ENCODE measurements at places on chromosomes 5 and 9.
A peak's percentile ranks its signal among the peaks of the same experiment; 100 is the strongest.

DNA sequence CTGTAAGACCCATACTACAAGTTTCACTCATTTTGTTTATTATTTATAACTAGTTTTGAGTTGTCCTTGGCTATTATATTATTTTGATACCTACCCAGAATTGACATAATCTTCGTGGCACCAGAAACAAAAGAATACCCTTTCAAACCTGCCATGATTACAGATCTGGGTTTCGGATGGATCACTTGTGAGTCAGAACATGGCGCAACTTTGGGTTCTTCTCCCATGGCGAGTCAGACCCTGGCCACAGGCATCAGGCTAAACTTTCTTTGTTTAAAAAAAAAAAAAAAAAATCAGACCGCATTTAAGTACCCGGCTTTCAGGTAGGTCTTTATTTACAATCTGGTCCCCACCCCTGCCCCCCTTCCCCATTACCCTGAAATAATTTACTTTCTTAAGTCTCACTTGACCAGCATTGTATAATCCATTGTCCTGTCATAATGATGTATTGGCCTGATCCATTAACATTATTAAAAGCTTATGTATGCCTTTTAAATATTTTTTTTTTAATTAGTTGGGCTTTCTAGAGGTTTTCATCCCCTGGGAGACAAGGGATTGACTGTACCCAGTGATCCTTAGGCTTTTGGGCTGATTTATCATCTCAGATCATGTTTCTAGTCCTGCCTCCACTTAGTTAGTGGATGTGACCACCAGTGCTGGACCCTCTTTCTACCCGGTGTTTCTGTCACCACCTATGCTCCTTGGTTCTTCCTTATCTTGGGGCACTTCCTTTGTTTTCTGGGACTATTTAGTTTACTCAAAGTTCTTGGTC is 43.9 kb downstream of the F2RL2 start:
- no peak for DNase-seq

DNA sequence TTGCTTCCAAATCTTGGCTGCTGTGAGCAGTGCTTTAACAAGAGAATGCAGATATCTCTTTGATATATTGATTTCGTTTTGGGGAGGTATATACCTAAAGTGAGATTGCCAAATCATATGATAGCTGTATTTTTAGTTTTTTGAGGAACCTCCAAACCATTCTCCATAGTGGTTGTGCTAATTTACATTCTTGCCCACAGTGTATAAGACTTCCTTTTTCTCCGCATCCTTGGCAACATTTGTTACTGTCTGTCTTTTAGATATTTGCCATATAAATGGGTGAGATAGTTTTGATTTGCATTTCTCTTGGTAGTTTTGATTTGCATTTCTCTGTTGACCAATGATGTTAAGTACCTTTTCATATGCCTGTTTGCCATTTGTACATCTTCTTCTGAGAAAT is 10.0 kb upstream of the PLK2 start:
- DNase-seq, result no peak

DNA sequence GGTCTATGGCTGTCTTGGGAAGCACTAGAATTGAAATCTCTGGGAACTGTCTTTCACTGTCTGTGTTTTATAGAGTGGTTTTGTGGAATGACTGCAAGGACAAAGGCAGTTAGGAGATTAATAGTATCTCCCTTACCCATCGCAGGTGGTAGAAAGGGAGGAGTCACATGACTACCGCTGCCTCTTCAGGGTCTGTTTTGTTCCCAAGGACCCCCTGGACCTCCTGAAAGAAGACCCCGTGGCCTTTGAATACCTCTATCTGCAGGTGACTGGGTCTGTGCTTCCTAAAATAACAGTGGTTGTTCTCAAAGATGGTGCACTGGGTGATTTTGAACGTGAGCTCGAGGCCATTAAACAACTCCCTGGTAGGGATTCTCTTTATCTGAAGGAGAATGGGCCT is 22.8 kb upstream of the TRMT10B start:
- DNase-seq, result no peak

- DNase-seq, result no peak
Observed at GRCh38 chr5:40682154-40683017, 2.7 kb downstream of the PTGER4 start.

- DNase-seq, result peak; percentile 94
Observed at GRCh38 chr5:160421625-160422258, at the start of gene PTTG1. Gene PTTG1, plus strand, starts transcription at chr5:160421855. Its CDS starts 458 bp downstream, at chr5:160422313.

DNA sequence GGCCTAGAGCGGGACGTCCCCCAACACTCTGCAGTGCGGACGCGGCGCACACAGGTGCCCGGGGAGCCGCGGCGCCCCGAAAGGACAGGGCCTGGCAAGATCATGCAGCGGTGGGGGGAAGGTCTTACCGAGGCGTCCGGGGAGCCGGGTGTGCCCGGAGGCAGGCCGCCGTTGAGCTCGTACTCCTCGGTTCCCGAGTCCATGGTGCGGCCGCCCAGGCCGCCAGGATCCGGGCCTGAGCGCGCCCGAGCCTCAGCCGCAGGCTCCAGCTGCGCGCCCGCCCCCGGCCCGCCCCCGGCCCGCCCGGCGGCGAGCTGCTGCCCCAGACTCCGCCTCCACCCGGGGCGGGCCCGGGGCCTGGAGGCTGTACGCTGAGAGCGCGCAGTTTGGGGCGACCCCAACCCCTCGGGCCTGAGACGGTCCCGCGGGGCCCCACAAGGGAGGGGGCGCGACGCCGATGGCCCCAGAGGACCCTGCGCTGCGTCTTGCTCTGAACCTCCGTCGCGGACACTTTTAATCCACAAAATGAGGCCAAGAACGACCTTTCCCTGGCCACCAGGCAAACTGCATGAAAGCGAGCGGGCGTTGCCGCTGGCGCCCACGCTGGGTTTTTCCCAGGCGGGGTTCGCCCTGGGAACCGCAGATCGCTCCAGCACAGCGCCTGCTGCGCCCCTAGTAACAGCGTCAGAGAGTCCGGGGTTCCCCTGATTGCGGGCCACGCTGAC is at the start of gene NINJ1:
TSS of gene NINJ1 (minus strand) at position 237 of the 725 bp plus-strand sequence. CDS start at position 203, 34 bp downstream.
- peak; percentile 41 for DNase-seq

DNA sequence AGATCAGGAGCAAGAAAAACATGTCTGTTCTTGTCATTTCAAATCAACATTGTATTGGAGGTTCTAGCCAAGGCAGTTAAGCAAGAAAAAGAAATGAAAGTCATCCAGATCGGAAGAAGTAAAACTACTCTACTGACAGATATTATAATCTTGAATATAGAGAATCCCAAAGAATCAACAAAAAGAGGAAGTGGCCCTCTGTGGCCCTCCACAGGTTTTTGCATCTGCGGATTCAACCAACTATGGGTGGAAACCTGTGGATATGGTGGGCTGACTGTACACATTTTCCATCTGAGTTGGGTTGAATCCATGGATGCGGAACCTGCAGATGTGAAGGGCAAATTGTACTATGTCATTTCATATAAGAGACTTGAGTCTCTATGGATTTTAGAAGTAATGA is 35.1 kb downstream of the GAS1 start:
- DNase-seq, result no peak

All from G401 (cell line).